ENCODE measurements at places on chromosomes 1 and 21. TPM values are rescaled to one million over a fixed set of nuclear protein-coding genes. Genes with fewer than 3 reads are reported as not detected.
A peak's percentile ranks its signal among the peaks of the same experiment; 100 is the strongest.

Gene TIAM1
- total RNA-seq, result 54.6 TPM

Gene AADACL3
- total RNA-seq, result not detected

Gene GCLM
- 8.7 TPM for total RNA-seq

Gene ACAP3
- 97.3 TPM for total RNA-seq

Gene EMC1
- total RNA-seq, result 63.1 TPM

Gene VANGL2
- total RNA-seq, result 55.5 TPM

Gene CFHR2
- total RNA-seq, result not detected

Gene CDK18
- 28.7 TPM for total RNA-seq

DNA sequence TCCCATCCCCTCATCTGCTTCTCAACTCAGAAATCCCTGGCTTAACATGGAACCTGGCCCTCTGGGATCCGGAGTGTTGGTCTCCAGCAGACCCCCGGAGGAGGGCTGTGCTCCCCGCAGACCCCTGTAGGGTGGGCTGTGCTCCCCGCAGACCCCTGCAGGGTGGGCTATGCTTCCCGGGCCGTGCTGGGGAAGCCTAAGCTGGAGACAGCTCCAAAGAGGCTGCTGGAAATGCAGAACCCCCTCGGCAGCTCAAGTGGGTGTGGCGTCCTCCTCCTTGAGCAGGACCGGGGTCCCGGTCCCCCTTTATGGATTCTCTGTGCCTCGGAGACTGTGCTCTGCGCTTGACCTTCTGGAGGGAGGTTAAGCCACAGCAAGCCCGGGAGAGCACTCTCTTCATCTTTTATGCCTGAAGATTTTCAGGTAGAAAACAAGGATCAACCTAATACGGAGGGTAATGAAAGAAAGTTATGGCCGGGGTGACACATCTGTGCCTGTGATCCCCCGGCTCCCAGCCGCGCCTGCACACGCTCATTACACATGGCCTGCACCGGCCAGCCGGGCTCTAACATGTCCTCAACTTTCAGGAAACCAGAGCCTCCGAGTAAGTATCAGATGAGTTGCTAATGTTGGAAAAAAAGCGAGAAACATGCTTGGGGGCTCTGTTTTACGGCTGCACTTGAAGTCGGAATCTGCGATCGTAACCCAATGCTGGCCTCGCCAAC is 87.7 kb upstream of the ACTRT2 start:
- H3K27me3 ChIP-seq, result no peaks in the 10 kb centered on the region
- DNase-seq, result no peak
- no peak overlapping the region for H3K27ac ChIP-seq
- H3K4me3 ChIP-seq, result no peak overlapping the region

DNA sequence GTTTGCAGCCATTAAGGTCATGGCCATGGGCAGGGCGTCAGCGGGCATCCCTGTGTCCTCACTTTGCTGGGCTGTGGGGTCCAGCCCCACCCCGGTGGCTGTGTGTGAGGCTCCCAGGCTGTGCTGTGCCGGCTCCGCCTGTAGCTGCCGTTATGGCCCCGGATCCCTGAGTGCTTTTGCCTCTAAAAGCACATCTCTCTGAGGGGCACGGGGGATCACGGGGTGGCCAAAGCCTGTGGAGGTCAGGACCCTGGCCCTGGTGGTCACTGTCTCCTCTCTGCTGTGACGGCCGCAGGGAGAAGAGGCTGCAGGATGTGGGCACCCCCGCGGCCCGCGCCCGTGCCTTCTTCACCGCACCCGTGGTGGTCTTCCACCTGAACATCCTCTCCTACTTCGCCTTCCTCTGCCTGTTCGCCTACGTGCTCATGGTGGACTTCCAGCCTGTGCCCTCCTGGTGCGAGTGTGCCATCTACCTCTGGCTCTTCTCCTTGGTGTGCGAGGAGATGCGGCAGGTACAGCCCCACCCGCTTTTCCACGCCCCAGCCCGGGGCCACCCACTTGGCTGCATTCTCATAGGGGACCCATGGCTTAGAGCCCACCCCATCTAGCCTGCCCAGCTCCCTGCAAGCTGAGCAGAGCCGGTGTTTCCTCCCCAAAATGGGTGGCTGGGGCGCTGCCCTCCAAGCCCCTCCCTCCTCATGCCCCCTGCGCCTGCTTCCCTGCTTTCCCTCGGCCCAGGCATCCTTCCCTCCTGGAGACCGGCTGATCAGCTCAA is 48.2 kb downstream of the TRPM2 start:
- DNase-seq, result peak; percentile 31
- H3K27ac ChIP-seq, result no peak overlapping the region
- H3K4me3 ChIP-seq, result no peak overlapping the region
- H3K27me3 ChIP-seq, result no peaks in the 10 kb centered on the region
- peaks cover 5% of the 10 kb centered on the region for H3K4me1 ChIP-seq

DNA sequence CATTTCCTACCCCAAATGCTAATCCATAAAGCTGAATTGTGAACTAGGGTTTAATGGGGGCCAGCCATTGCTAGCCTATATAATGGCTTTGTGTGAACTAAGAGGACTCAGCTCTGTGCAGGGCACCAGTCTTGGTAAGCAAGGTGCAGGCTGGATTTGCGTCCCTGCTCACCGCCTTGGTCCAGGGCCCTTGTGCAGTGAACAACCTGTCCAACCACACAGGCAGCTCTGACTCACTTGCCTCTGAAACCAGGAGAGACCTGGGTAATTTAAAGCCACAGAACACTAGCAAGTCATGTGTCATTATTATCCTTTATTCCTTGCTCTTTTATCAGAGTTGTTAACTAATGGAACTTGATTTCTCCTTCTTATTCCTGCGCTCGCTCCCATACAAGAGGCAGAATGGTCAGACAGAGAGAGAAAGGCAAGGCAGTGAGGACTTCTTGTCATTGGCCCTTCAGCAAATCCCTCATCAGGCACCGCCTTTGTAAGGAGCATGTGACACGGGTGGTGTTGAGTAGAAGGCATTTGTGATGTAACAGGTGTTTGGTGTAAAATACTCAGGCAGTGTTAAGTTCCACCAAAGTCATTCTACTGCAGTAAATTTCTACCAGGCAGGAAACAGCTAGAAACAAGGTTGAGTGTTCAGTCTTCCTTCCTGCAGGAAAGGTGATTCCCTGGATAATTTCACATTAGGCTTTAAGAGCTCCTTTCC is 67.3 kb upstream of the OLIG2 start:
- H3K27ac ChIP-seq, result no peak overlapping the region
- H3K27me3 ChIP-seq, result peaks cover 77% of the 10 kb centered on the region
- H3K36me3 ChIP-seq, result no peaks in the 10 kb centered on the region
- DNase-seq, result no peak
- no peaks in the 10 kb centered on the region for H3K4me1 ChIP-seq
- H3K4me3 ChIP-seq, result no peak overlapping the region

- H3K4me1 ChIP-seq, result no peaks in the 10 kb centered on the region
- H3K36me3 ChIP-seq, result peaks cover 31% of the 10 kb centered on the region
- no peak overlapping the region for H3K4me3 ChIP-seq
- no peak for DNase-seq
These were observed 87.9 kb downstream of the AHCTF1 start for GRCh38 chr1:246843876-246844275.

- H3K27me3 ChIP-seq, result no peaks in the 10 kb centered on the region
- no peak overlapping the region for H3K27ac ChIP-seq
- no peaks in the 10 kb centered on the region for H3K36me3 ChIP-seq
- no peak for DNase-seq
- no peaks in the 10 kb centered on the region for H3K4me1 ChIP-seq
These were observed 355.5 kb upstream of the NCAM2 start for GRCh38 chr21:20642681-20643080.

GRCh38 chr1:20443703-20444586 is 42.1 kb downstream of the CAMK2N1 start:
- no peaks in the 10 kb centered on the region for H3K36me3 ChIP-seq
- H3K27ac ChIP-seq, result no peak overlapping the region
- no peak for DNase-seq
- no peaks in the 10 kb centered on the region for H3K4me1 ChIP-seq

GRCh38 chr1:190179817-190180216 is 297.8 kb downstream of the BRINP3 start:
- H3K36me3 ChIP-seq, result no peaks in the 10 kb centered on the region
- no peak for DNase-seq
- H3K27ac ChIP-seq, result no peak overlapping the region
- no peaks in the 10 kb centered on the region for H3K27me3 ChIP-seq
- no peak overlapping the region for H3K4me3 ChIP-seq

DNA sequence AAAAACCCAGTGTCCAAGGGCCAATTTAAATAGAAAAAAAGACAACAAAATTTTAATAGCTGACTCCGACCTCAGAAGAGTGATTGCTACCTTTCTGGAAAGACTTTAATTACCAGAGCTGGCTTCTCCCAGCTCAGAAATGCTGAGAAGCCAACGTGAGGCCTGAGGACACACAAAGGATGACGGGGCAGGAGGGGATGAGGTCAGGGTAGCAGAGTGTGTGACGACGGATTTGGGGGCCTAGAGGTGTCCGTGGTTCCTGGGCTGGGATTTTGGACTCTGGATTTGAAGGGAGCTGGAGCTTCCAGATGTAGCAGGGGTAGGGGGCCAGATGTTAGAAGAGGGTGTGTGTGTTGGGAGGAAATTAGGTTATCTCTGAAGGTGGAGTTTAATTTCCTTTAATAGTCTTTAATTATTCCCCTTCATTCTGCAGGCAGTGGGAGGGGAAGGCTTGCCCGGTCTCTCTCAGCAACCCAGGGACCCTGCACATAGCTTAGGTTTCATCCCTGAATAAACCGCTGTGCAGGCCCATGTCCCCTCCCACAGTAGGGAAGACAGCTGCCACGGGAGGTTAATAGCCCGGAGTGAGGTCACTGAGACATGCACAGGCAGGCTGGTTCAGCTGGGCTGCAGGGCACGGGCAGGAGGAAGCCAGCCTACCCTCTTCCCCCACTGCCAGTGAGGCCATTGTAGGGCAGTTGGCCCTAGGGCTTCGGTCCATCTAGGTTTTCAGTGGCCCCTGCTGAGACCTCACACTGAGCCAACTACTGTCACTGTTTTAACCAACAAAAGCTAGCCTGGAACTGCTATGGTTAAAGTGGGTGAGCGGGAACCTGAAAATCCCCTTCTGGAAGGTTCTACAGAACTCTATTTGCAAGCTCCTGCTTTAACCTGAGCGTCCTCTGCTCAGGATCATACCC is 3.8 kb upstream of the PADI3 start:
- no peak for DNase-seq
- no peak overlapping the region for H3K27ac ChIP-seq
- H3K27me3 ChIP-seq, result peaks cover 8% of the 10 kb centered on the region
- peaks cover 19% of the 10 kb centered on the region for H3K4me1 ChIP-seq
- H3K36me3 ChIP-seq, result no peaks in the 10 kb centered on the region

DNA sequence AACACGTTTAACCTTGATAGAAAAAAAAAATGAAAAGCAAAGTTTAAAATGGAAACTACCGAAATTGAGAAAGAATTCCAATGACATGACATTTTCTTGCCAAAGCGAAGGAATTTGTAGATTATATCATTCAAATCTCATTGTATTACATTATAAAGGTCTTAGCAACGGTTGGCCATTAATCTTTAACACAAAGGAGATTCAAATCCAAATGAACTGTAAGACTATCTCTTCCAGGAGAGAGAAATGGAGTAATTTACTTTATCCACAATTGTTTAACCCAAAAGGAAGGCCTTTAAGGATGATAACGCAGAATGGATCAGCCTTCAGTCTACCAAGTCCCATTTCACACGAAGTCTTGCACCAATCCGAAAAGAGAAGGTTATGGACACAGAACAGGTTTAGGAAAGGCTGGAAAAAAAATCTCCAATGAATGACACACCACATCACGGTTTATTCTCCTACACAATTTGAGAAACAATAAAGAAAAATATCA is 1.5 kb downstream of the ENAH start:
- peak overlapping the region; percentile 99 for H3K27ac ChIP-seq
- peak overlapping the region; percentile 99 for H3K4me3 ChIP-seq
- no peaks in the 10 kb centered on the region for H3K36me3 ChIP-seq
- no peaks in the 10 kb centered on the region for H3K27me3 ChIP-seq
- H3K4me1 ChIP-seq, result peaks cover 58% of the 10 kb centered on the region
- no peak for DNase-seq

- H3K4me3 ChIP-seq, result no peak overlapping the region
- peaks cover 80% of the 10 kb centered on the region for H3K27me3 ChIP-seq
- no peaks in the 10 kb centered on the region for H3K4me1 ChIP-seq
- no peak overlapping the region for H3K27ac ChIP-seq
These were observed 30.2 kb downstream of the RRAGC start for GRCh38 chr1:38829368-38829767.

DNA sequence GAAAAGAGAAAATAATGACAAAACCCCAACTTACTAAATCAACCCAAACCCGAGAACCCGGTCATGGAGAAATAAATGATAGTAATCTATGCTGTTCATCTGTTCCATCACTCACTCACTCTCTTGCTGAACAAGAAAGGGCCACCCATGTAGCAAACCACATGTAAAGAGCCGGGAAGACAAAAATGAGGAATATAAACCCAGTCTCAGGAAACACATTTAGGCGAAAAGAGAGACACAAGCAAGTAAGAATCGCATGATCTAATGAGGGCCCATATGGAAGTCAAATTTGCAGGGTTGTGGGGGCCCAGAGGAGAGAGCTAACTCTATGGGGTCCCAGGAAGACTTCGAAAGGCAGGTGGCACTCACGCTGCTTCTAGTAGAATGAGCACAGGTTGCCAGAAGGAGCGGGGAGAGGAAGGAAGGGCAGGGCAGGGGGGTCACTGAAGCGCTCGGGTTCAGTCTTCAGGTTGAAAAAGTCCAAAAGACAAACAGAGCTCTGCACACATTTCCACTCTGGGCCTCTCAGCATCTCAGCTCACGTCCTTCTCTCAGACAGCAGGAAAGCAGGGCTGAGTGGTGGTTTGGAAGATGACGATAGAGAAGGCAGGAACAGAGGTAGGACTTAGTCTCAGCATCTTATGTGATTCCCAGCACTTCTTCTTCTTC is 142.9 kb upstream of the KRTAP19-8 start:
- DNase-seq, result no peak
- H3K4me3 ChIP-seq, result no peak overlapping the region
- H3K27me3 ChIP-seq, result no peaks in the 10 kb centered on the region
- peaks cover 25% of the 10 kb centered on the region for H3K36me3 ChIP-seq
- H3K27ac ChIP-seq, result no peak overlapping the region
- H3K4me1 ChIP-seq, result peaks cover 4% of the 10 kb centered on the region

DNA sequence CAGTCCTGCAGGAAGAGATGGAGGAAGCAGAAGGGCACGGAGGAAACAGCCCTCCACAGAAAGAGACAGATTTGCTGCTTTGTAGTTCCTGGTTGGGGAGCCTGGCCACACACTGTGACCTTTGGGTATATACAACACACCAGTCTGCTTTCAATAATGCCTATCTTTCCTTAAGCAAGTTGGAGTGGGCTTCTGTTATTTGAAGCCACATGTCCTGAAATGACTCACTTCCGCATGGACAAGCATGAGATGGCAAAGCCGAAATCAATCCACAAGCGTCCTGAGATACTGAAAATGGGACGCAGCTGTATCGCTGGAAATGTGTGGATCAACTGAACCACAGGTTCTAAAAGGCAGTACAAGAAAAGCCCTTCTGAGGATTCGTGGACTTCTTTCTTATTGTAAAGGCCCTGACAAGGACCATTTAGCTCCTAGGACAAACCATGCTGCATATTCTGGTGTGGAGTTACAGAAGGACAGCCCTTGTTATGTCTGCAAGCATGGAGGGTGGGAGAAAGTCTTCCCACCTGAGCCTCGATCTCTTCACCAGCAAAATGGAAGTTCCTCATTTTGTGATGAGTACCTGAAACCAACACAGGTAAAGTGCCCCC is 22.7 kb upstream of the FHAD1 start:
- H3K27ac ChIP-seq, result no peak overlapping the region
- H3K4me3 ChIP-seq, result no peak overlapping the region
- H3K27me3 ChIP-seq, result no peaks in the 10 kb centered on the region
- H3K36me3 ChIP-seq, result peaks cover 7% of the 10 kb centered on the region

GRCh38 chr21:20999659-21000058 is 1.4 kb downstream of the NCAM2 start:
- no peak overlapping the region for H3K27ac ChIP-seq
- peaks cover 26% of the 10 kb centered on the region for H3K27me3 ChIP-seq
- H3K4me1 ChIP-seq, result peaks cover 39% of the 10 kb centered on the region
- H3K4me3 ChIP-seq, result peak overlapping the region; percentile 61
- peak; percentile 55 for DNase-seq
